ENCODE measurements at places on chromosomes 5 and 9. TPM values are rescaled to one million over a fixed set of nuclear protein-coding genes. Genes with fewer than 3 reads are reported as not detected.

PRRT1B gene
- polyA plus RNA-seq, result not detected

CAAP1 gene
- 56.2 TPM for polyA plus RNA-seq

CAVIN4 gene
- polyA plus RNA-seq, result 2.1 TPM

- H3K27ac ChIP-seq, result no peak overlapping the region
- no peaks in the 10 kb centered on the region for H3K36me3 ChIP-seq
- H3K4me1 ChIP-seq, result peaks cover 37% of the 10 kb centered on the region
- no peak for DNase-seq
- peak overlapping the region; percentile 95 for H3K4me3 ChIP-seq
These were observed 2.6 kb downstream of the UBTD2 start for GRCh38 chr5:172280929-172281328.

GRCh38 chr9:76868897-76869296 lies 37.0 kb downstream of the PRUNE2 start:
- no peaks in the 10 kb centered on the region for H3K36me3 ChIP-seq
- no peak overlapping the region for H3K4me3 ChIP-seq
- H3K27ac ChIP-seq, result no peak overlapping the region
- no peak for DNase-seq
- peaks cover 35% of the 10 kb centered on the region for H3K4me1 ChIP-seq

DNA sequence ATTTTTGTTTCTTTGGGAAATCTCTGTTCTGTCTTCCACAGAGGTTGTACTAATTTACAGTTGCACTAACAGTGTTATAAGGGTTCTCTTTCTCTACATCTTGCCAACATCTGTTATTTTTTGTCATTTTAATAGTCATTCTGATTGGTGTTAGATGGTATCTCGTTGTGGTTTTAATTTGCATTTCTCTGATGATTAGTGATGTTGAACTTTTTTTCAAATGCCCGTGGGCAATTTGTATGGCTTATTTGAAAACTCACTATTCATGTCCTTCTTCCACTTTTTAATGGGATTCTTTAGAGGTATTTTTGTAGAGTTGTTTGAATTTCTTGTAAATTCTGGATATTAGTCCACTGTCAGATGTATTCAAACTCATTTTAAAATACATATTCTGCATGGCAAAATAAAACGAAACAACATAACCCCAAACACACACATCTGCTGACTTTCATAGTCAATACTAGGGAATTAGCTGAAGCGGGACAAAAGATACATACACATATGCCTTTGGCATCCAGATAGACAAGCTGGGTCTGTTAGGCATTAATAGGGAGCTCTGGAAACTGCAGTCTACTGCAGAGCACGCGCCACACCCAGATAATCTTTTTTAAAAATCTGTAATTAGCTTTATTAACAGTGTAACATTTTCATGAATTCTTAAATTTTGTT lies 5.8 kb upstream of the SPATA31C2 start:
- H3K27ac ChIP-seq, result no peak overlapping the region
- no peaks in the 10 kb centered on the region for H3K27me3 ChIP-seq
- no peaks in the 10 kb centered on the region for H3K36me3 ChIP-seq
- no peak overlapping the region for H3K4me3 ChIP-seq
- DNase-seq, result no peak
- H3K4me1 ChIP-seq, result no peaks in the 10 kb centered on the region

DNA sequence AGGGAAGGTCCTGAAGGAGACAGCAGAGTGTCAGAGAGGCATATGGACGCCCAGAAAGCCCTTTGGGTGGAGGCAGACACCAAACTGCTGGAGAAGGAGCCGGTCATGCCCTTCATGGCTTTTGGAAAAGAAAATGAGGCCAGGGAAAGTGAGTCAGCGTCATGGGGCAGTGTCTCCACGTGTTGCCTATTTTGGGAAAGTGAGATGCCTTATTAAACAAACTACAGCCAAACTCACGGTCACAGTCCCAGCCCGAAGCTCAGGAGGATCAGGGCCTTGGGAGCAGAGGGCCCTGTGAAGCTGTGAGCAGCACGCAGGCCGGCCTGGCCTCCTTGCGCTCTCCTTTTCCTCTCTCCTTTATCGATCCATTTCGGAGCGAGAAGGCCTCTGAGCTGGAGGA lies 25.0 kb downstream of the RGS3 start:
- H3K27me3 ChIP-seq, result no peaks in the 10 kb centered on the region
- H3K36me3 ChIP-seq, result no peaks in the 10 kb centered on the region
- H3K4me1 ChIP-seq, result 0 out of 2 replicates have a peak, but pooled peaks cover 8% of the 10 kb centered on the region
- no peak overlapping the region for H3K27ac ChIP-seq
- DNase-seq, result no peak

GRCh38 chr5:34005211-34005610 lies 2.6 kb downstream of the AMACR start:
- DNase-seq, result no peak
- no peaks in the 10 kb centered on the region for H3K27me3 ChIP-seq
- peaks cover 6% of the 10 kb centered on the region for H3K4me1 ChIP-seq
- 0 out of 2 replicates have a peak, but pooled peaks cover 3% of the 10 kb centered on the region for H3K36me3 ChIP-seq
- no peak overlapping the region for H3K4me3 ChIP-seq

DNA sequence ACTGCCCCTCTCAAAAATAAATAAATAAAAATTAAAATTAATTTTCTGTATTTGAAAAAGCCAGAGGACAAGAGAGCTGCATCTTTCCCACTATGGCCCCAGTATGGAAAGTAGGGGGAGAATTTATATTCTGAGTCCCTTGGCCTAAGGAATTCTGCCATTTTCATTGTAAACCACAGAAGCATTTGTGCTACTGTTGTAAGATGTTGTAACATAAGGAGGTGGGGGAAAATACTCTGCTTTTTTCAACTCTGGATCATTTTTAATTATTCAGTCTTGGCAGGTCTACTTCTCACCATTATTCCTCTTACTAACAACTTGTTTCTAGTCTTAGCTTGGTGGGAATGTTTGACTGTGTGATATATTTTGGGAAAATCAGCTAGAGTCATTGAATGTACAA lies 52.3 kb upstream of the APC start:
- no peak overlapping the region for H3K4me3 ChIP-seq
- peaks cover 11% of the 10 kb centered on the region for H3K4me1 ChIP-seq
- no peaks in the 10 kb centered on the region for H3K36me3 ChIP-seq
- H3K27me3 ChIP-seq, result no peaks in the 10 kb centered on the region

DNA sequence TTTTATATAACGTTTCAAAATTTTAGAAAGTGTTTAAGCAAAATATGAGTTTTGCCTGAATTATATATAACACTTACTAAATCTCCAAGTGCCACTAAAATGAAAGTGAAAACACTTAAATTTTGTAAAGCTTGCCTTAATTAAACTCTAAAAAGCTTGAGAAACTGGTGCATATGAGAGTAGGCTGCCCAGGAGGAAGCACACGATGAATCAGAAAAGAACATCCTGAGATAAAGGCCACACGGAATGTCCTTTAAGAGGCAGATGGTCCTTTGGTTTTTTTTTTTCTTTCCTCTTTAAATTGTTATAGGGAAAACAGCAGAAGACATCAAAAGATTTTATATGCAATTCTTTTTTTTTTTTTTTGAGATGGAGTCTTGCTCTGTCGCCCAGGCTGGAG lies 60.3 kb downstream of the HABP4 start:
- no peaks in the 10 kb centered on the region for H3K27me3 ChIP-seq
- peaks cover 25% of the 10 kb centered on the region for H3K4me1 ChIP-seq
- DNase-seq, result peak; percentile 49

GRCh38 chr5:54115735-54116403 lies 194.5 kb downstream of the ARL15 start:
- no peak overlapping the region for H3K27ac ChIP-seq
- H3K4me3 ChIP-seq, result no peak overlapping the region
- H3K4me1 ChIP-seq, result no peaks in the 10 kb centered on the region
- H3K27me3 ChIP-seq, result no peaks in the 10 kb centered on the region
- no peaks in the 10 kb centered on the region for H3K36me3 ChIP-seq

- H3K4me1 ChIP-seq, result peaks cover 10% of the 10 kb centered on the region
- DNase-seq, result no peak
- peaks cover 50% of the 10 kb centered on the region for H3K36me3 ChIP-seq
- no peak overlapping the region for H3K27ac ChIP-seq
These were observed 3.8 kb downstream of the WDR36 start for GRCh38 chr5:111095982-111096381.

- peaks cover 6% of the 10 kb centered on the region for H3K4me1 ChIP-seq
- no peaks in the 10 kb centered on the region for H3K36me3 ChIP-seq
- no peak overlapping the region for H3K4me3 ChIP-seq
- no peak overlapping the region for H3K27ac ChIP-seq
- H3K27me3 ChIP-seq, result no peaks in the 10 kb centered on the region
These were observed 65.3 kb downstream of the ARHGEF37 start for GRCh38 chr5:149646564-149646963.

DNA sequence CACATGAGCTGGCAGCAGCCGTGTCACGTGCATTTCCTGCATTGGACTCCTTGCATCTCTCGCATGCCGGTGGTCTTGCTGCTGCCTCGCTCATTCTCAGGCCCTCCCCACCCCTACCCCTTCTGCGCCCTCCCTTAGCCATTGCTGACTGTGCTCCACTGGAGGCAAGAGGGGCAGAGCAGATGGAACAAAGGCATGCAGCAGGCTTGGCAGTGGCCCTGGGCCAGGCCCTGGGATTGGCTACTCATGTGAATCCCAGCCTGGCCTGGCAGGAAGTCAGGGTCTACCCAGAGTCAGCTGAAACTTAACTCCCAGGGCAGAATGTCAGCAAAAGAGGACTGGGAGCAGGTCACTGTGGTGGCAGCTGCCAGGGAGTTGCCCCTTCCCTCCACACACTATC lies 62.3 kb downstream of the TSTD2 start:
- H3K4me3 ChIP-seq, result no peak overlapping the region
- H3K27me3 ChIP-seq, result no peaks in the 10 kb centered on the region
- H3K27ac ChIP-seq, result no peak overlapping the region
- H3K4me1 ChIP-seq, result no peaks in the 10 kb centered on the region

DNA sequence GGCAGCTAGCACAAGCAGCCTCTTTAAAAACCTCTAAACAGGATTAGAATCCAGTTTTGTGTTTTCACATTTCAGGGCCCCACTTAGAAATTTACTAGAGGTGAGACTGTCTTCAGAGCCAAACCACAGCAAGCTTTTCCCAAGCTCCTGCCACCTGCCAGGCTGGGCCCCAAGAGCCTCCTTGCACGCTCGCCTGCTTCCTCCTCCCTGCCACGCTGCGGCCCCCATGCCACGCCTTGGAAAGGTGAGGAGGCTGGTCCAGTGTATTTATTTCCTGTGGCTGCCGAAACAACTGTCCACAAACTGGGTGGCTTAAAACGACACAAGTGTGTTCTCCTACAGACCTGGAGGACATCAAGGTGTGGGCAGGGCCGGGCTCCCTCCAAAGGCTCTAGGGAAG lies 43.4 kb downstream of the NKX2-5 start:
- H3K4me1 ChIP-seq, result no peaks in the 10 kb centered on the region

DNA sequence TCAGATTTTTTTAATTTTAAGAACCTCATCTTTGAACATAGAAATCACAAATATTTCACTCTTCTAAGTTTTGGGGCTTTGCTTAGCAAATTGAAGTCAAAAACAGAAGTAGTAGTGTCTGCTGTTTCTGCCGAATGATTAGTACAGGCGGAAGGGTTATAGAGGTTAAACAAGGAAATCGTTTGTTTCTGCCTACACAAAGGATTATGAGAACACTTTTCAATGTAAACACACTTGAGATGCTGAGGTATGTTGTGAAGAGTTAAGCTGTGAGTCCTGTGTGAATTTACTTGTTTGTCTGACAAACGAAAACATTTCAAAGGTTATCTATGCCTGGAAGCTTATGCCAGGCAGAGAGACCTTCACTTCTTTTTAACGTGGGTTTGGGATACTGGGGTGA lies 224.8 kb downstream of the CETN3 start:
- no peak overlapping the region for H3K4me3 ChIP-seq
- no peaks in the 10 kb centered on the region for H3K27me3 ChIP-seq
- no peak for DNase-seq
- H3K27ac ChIP-seq, result no peak overlapping the region

GRCh38 chr9:85013703-85014102 lies 344.2 kb downstream of the NTRK2 start:
- no peak for DNase-seq
- H3K36me3 ChIP-seq, result no peaks in the 10 kb centered on the region
- no peaks in the 10 kb centered on the region for H3K4me1 ChIP-seq
- H3K27me3 ChIP-seq, result no peaks in the 10 kb centered on the region

DNA sequence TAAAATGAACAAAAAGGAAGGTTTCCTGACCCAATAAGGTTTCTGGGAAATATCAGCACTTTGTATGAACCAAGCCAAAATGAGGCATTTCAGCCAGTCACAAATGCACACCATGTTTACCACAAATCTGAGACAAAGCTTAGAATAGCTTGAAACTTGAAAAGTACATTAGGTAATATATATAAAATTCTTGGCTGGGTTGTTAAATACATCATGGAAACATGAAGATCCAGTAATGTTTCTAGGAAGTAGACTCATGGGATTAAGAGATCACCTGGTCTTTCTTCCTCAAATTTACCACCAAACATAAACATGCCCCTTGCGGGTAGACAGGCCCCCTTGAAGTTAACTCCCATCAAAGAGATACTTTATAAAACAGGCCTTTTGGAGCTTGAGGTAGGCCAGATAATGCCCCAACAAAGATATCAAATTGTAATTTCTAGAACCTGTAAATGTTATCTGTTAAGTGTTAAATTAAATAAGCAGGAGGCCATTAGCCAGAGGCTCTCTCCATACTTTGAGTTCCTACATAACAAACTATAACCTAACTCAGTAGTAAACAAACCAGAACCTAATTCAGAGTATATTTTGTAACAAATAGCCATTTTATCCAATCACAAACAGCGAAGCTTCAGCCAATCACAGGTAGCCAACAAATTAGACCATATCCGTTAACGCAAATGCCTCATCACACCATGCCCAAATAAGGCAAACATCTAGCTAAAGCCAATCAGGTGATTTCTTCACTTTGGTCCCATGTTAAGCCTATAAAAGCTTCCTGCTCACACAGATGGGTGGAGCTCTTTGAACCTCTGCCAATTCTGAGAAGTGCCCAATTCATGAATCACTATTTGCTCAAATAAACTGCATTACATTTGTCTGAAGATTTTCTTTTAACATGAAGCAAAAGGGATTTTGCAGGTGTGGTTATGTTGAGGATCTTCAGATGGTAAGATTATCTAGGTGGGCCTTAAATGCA lies 127.9 kb upstream of the TARS1 start:
- H3K4me1 ChIP-seq, result no peaks in the 10 kb centered on the region
- no peaks in the 10 kb centered on the region for H3K27me3 ChIP-seq
- H3K4me3 ChIP-seq, result no peak overlapping the region
- H3K27ac ChIP-seq, result no peak overlapping the region
- peak; percentile 6 for DNase-seq

GRCh38 chr9:110161940-110162339 lies 46.0 kb downstream of the C9orf152 start:
- no peak overlapping the region for H3K27ac ChIP-seq
- no peak for DNase-seq
- peaks cover 17% of the 10 kb centered on the region for H3K27me3 ChIP-seq

DNA sequence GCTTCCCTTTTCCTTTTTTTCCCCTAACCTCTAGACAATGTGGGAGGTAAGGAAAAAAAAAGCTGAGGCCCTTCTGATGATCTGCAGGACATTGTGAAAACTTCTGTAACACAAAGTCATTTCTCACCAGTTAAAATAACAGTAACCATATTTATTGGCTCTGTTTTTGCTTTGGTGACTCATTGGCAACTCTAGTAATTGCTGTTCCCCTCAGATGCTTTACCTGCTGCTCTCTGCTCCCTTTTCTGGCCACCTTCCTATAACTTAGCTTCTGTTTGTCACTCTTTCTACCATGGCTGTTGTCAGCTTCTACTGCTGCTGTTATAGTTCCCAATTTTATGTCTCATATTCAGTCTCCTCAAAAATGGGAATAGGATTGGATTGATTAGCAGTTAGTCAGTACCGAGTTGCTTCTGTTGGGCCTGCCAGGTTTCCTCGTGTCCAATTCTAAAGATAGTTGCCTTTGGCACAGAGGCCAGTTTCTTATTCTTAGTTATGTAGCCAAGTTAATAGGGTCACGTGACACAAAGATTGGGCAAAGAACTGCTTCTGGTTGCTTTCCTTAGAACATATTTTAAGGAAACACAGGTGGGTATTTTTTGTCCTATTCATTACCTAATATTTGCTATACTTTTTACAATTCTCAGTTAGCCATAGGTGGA lies 16.8 kb downstream of the SCAMP1 start:
- no peak overlapping the region for H3K27ac ChIP-seq
- no peaks in the 10 kb centered on the region for H3K36me3 ChIP-seq
- DNase-seq, result no peak
- no peaks in the 10 kb centered on the region for H3K27me3 ChIP-seq
- no peak overlapping the region for H3K4me3 ChIP-seq

All from GM23338 (cell line).